ENCODE measurements at places on chromosomes 1 and 21.
A peak's percentile ranks its signal among the peaks of the same experiment; 100 is the strongest.

GRCh38 chr21:44337941-44338895, 972 bp downstream of the CFAP410 start:
- peak; percentile 84 for DNase-seq

- no peak for DNase-seq
Observed at GRCh38 chr1:194968916-194969315, 1639.3 kb downstream of the KCNT2 start.

DNA sequence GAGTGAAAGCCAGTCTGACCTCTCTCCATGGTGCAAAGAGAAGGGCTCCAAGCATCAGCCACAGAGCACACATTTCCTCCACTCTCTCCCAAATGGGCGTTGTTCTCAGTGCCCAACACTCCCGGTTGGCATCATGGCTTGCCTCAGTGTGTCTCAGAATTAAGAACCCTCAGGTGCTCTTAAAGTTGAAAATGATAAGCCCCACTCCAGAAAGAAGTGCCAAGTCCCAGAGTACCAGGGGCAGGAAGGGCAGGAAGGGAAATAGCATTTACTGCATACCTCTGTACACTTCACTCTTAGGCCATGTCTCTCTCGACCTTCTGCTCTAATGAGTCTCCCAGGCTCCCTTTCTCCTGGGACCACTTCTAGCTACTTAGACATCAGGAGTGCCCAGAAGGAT, 15.2 kb upstream of the ARHGEF2 start:
- DNase-seq: no peak

DNA sequence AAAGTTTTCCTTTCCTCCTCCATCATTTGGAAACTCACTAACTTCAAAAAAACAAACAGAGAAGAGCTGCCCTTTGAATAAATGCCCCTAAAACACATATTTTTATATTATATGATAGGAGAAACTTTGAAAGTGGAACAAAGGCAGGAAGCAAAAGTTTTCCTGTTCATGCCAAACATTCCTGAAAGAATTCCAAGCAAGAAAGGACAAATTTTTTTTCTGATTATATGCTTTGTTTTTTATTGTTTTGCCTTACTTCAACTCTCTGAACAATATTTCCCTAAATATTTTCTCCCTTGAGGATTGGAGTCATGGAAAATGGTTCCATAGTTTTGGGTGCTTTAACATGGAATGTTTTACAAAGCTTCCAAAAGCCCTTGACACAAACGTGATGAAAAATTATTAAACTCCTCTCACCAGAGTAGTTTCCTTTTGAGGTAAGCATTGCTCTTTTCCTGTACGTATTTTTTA, 638.5 kb upstream of the CAMK1G start:
- DNase-seq: no peak

GRCh38 chr1:200040481-200041138, 13.1 kb downstream of the NR5A2 start:
- no peak for DNase-seq

DNA sequence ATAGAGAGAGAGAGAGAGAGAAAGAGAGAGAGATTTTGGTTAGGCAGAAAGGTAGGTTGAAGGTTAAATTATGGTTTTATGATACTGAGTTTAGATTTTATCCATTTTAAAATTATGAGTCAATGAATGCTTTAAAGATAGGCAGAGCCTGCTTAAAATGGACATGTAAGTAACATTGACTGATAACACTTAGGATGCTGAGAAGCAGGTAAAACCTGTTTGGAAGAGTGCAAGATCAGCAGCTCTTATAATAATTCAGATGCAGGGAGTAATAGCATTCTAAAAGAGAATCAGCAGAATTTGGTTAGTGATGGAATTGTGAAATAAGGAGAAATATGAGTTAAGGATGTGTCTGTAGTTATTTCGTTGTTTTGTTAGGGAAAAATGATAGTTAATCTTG, 446.6 kb downstream of the PLA2G4A start:
- DNase-seq: no peak

All from psoas muscle (tissue), 8 donors.